Activated T-cell treated with anti-CD3 and anti-CD28 coated beads for 48 hours (primary cell): ENCODE measurements at places on chromosomes 4 and X.
A peak's percentile ranks its signal among the peaks of the same experiment; 100 is the strongest.

DNA sequence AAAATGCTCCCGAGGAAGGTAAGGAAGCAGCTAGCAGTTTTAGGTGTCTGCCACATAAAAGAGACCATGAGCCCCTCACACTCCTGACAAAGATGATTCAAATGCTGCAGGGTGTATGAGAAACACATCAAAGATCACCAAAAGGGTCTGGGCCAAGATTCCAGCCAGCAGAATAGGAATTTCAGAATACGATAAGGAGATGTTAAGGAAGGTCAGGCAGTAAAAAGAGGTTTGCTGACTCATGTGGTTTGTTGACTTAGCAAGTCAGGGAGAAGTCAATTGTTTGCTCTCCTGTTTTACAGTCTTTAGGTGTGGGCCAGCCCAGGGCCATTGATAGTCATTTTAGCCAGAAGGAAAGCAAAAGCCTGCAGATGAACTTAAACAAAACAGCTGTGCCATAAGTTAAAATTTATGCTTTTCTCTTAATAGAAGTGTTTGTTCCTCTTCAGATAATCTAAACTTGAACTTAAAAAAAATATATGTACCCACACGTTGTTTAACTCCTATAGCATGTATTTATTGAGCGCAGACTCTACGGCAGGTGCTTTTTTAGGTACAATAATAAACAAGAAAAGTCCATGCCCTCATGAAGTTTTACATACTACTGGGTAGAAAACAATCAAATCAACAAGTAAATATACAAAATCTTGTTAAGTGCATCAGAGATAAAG is 115.6 kb downstream of the CAMK2D start:
- DNase-seq, result no peak

- DNase-seq, result no peak
Measured at GRCh38 chr4:165684177-165684805, 188.7 kb upstream of the TLL1 start.

DNA sequence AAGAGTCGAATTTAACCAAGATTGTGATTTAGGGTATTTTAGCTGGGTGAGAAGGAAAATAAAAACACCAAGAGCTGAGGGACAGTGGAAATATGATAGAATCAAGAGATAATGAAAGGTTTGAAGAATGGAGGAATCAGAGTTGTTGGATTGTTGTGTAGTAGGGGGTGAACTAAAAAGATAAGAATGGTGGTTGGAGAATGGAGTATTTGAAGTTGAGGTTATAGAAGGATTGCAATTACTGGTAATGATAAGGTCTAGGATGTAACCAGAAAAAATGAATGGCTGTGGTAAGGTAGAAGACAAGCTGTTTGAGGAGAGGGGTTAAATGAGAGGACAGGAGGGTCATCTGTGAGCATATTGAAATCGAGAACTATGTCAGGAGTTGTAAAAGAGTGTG is 4.5 kb downstream of the ABCE1 start:
- no peak for DNase-seq

DNA sequence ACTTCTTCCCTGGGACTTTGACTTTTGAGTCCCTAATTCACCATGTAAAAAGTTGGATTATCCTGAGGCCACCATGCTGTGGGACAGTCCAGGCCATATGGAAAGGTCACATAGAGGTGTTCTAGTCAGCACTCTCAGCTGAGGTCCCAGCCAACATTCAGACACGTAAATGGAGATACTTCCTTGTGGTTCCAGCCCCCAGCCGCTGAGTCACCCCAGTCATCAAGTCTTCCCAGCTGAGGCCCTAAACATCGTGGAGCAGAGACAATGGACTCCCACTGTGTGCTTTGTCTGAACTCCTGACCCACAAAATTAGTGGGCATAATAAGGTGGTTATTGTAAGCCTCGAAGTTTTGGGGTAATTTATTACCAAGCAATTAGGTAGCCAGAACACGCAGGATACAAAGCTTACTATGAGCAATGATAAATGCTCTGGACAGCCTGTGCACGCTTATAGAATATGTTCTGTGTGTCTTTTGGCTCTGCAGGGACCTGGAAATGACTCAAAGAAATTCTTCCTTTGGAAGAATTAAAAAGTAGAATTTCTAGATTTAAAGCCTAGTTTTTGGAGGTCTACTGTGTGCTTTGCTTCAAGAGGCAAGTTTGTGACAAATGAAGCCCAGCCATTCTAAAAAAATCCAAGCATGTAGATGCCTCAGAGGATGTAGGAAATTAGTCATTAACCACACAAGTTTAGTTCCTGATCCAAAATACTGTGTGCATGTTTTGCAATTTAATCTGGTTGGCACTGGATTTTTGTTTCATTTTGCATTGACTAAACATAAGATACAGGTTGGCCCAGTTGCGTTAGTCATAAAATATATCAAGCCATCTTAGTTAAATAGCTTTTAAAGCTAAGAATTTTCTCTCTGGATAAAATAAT is 33.2 kb upstream of the SLC9A7 start:
- peak; percentile 2 for DNase-seq

GRCh38 chrX:109270580-109271484 is 211.1 kb downstream of the GUCY2F start:
- peak; percentile 22 for DNase-seq

- no peak for DNase-seq
Measured at GRCh38 chrX:104618106-104618895, 52.3 kb downstream of the IL1RAPL2 start.

DNA sequence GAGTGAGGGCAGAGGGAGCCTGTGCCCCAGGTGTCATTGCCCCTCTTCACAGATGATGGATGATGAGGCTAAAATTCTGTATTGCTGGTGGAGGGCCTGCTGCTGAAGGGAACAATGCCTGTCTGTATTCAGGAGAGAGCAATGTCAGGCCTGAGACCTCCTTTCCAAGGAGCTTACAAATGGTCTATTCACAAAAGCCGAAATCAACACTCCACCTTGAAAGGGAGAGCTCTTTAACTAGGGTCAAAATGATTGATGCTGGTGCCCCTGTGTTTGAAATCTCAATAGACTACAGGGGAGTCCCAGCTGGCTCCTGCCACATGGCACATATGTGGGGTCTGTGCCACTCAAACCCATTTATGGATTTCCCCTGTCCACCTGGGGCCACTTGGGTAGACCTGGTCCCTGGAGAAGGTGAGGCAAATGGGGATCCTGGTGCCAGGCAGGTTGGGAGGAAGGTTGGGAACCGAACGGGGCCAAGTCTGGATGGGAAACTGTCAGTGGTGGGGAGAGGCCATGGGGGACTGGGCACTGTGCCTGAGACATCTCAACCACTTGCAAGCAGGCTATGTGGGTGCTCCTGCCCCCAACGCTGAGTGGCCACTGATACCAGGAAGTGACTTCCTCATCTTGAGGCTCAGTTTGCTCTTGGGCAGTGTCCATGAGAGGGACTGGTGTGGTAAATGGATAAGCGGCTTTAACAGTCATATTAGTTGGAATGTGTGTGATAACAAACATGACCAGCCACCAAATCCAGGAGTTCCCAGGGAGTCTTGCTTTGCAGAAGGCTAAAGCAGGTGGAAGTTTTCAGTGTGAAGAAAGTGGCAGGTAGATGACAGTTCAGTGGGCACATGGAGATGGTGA is 223.8 kb upstream of the PSAPL1 start:
- DNase-seq, result no peak

GRCh38 chr4:13953083-13953482 is 325.6 kb upstream of the BOD1L1 start:
- DNase-seq, result no peak

DNA sequence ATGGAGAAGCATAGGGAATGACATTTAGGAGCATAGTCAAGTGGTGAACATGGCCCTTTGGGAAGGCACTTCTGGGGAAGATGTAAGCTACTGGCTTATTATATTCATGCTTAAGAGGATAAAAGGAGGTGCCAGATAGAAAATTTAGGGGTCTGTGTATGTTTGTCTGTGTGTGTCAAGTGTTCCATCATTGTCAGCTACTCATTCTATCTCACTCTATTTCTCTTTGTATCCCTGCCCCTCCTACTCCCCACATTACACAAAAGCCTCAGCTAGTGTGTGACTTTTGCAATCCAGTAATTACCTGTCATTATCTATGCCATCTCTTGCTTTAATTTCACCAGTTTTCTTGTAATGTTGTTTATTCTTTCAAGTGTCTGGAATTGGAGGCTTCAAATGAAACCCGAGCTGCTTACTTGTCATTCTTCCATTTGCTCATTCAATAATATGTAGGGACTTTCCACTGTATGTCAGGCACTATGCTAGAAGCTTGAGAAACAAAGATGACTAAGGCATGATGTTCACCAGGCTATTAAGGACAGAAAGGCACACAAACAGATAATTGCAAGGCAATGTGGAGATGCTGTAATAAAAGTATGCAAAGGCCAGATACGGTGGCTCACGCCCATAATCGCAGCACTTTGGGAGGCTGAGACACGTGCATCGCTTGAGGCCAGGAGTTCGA is 229.8 kb upstream of the TEX13C start:
- DNase-seq, result no peak

DNA sequence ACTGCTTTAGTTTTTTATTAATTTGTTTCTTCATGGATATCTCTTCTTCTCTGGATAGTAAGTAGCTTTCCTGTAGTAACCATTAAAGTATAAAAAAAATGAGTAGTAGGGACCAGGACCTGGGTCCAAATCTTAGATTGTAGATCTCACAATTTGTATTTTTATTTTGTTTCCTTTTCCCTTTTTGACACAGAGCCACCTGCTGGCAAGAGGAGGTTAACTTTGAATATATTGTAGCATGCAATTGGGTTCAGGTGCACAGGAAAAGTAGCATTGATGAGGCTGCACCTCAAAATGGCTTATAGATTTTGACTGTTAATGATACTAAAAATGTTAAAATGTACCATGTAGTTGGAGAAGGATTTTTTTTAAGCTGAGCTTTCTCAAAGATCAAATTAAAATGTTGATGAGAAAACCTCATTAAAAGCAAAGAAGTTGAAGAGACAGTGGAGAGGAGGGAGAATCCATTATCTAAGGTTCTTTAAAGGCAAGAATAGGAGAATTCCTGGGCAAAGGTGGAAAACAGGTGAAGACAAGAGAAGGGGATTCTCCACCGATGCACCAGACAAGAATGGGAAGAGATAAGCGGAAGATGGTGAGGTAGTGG is 48.3 kb upstream of the HPGDS start:
- no peak for DNase-seq

DNA sequence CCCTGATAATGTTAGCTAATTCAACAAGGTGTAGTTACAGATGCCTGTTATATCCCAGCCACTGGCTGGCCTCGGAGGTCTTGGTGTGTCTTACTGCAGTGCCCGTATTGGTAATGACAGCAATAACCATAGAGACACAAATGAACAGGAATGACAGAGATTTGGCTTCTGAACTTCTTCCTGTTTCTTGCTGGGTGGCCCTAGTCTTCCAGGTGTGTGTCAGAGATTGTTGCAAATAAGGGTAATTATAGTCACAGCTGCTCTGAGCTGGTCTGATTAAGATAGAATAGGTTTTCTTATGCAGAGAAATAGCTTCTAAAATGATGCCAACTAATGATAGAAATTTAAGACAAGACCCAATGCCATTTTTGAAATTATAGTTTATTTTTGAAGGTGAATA is 64.1 kb upstream of the MAD2L1 start:
- no peak for DNase-seq

DNA sequence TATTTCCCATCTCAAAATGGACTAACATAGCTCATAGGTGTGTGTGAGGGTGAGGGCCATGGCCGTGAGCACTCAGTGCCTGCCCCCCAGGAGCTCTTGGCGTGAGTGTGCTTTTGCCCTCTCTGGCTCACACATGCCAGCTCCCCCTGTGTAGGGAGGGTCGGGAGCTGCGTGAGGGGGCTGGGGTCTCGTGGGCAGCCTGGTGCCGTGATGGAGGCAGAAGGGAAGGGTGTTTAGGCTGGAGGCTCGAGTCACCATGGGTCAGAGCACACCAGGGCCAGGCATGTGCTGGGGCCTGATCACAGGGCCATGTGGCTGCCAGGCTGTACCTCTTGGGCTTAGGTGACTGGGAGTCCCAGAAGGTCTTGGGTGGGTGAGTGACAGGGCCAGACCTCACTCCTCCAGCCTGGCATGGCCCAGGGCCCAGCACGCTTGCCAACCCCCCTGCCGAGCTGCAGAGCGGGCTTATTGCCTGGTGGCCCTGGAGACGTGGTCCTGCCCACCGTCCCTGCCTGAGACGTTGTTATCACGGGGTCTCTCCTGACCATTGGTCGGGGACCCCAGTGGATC is 44.0 kb downstream of the ADRA2C start:
- no peak for DNase-seq

DNA sequence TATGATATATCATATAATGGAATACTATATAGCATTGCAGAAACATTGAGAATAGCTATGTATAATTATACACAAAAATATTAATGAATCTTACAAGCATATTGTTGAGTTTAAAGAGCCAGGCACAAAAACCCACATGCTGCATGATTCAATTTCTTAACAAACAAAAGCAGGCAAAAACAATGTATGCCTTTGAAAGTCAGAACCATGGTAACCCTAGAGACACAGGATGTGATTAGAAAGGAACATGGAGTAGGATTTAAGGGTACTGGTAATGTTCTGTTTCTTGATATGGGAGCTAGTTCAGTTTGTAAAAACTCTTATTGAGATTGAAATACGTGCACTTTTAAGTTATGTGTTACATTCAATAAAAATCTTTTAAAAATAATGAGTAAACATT is 21.5 kb downstream of the CXCL8 start:
- DNase-seq, result no peak

GRCh38 chrX:48617542-48618340 is 20.4 kb downstream of the WDR13 start:
- DNase-seq, result no peak

DNA sequence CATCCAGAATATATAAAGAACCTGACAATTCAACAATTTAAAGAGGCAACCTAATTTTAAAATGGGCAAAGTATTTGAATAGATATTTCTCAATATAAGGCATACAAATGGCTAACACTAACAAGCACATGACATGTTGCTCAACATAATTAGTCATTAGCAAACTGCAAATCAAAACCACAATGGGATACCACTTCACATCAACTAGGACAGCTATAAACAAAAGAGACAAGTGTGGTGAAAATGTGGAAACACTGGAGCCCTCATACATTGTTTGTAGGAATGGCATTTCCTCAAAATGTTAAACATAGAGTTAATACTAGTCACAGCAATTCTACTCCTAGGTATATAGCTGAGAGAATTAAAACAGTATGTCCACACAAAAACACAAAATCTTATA is 96.7 kb downstream of the CORIN start:
- DNase-seq, result no peak

- no peak for DNase-seq
Measured at GRCh38 chr4:123401271-123402120, 4.9 kb downstream of the SPRY1 start.

GRCh38 chr4:52862639-52863161 is 583 bp downstream of the RASL11B start:
- DNase-seq, result no peak
